ENCODE measurements at places on chromosomes 16 and 17.

DNA sequence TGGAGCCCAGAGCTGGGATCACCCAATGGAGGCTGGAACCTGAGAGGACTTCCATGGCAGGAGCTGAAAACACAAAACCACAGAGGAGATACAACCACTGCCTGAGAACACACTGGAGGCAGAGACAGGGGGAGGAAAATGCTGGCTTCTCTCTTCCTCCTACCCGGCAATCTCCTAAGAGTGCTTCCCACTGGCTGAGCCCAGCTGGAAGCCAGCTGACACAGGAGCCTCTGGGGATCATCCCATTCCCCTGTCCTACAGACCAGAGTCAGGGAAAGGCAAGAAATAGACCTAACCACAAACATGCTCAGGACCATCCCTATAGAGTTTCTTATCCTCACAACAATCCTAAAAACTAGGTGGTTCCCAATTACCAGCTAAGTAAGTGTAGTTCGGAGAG lies 112.4 kb upstream of the CDH5 start:
- no peaks in the 10 kb centered on the region for H3K36me3 ChIP-seq
- H3K27me3 ChIP-seq: peaks cover 2% of the 10 kb centered on the region
- no peak overlapping the region for H3K27ac ChIP-seq
- no peaks in the 10 kb centered on the region for H3K4me1 ChIP-seq
- DNase-seq: no peak
- no peak overlapping the region for H3K4me3 ChIP-seq

GRCh38 chr17:2995886-2996809 lies 67.3 kb downstream of the OR1D5 start:
- H3K27me3 ChIP-seq: no peaks in the 10 kb centered on the region
- H3K36me3 ChIP-seq: no peaks in the 10 kb centered on the region
- DNase-seq: no peak
- no peak overlapping the region for H3K4me3 ChIP-seq

GRCh38 chr17:69066482-69066881 lies 5.8 kb upstream of the ABCA9 start:
- no peaks in the 10 kb centered on the region for H3K36me3 ChIP-seq
- no peak for DNase-seq

GRCh38 chr16:12350945-12351344 lies 374.4 kb downstream of the SNX29 start:
- no peak overlapping the region for H3K4me3 ChIP-seq
- no peaks in the 10 kb centered on the region for H3K4me1 ChIP-seq
- H3K27ac ChIP-seq: no peak overlapping the region
- H3K27me3 ChIP-seq: no peaks in the 10 kb centered on the region

DNA sequence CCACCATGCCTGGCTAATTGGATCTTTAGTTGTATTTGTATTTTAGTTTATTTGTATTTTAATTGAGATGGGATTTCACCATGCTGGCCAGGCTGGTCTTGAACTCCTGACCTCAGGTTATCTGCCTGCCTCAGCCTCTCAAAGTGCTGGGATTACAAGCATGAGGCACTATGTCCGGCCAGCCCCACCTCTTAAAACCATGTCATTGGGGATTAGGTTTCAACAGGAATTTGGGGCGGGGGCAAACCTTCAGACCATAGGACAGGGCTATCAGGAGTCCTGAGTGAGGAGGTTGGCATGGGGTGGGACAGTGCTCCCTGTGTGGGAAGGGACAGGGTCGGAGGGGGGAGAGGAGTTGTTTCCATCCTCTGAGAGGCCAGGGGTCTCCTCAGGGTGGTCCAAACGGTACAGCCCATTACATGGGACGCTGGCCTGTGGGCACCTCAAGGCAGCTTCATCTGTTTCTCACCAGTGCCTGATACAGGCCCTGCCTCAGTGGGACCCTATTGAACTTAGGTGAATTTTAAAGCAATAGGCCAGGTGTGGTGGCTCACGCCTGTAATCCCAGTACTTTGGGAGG lies 21.6 kb downstream of the GAA start:
- no peaks in the 10 kb centered on the region for H3K36me3 ChIP-seq
- no peak overlapping the region for H3K27ac ChIP-seq
- no peak for DNase-seq
- no peak overlapping the region for H3K4me3 ChIP-seq
- H3K27me3 ChIP-seq: peaks cover 5% of the 10 kb centered on the region
